ENCODE measurements at places on chromosomes 1 and 21.

GRCh38 chr1:87242445-87243185 is 86.1 kb upstream of the LMO4 start:
- DNase-seq, result no peak

DNA sequence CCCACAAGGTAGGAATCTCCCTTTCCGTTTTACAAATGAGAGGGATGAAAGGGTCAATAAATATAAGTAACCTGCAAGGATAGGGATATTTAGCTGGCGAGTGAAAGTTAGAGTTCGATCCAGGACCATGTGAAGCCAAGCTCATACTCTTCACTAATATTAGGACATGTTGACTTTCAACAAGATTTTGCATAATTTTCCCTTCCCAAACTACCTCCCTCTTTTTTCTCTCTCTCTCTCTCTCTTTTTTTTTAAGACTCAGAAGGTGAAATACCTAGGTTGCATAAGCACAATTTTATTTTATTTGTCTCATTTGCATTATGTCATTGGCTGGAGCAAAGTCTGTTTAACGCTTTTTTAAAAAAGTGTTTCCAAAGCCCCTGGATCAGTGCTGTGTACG is 8.1 kb upstream of the MT1HL1 start:
- DNase-seq, result no peak

- DNase-seq, result no peak
Observed at GRCh38 chr21:43719748-43720538, 1.0 kb downstream of the PDXK start.

GRCh38 chr1:30304080-30304479 is 419.3 kb downstream of the MATN1 start:
- DNase-seq, result no peak

- no peak for DNase-seq
Observed at GRCh38 chr1:42743317-42744147, 3.5 kb upstream of the CLDN19 start.

DNA sequence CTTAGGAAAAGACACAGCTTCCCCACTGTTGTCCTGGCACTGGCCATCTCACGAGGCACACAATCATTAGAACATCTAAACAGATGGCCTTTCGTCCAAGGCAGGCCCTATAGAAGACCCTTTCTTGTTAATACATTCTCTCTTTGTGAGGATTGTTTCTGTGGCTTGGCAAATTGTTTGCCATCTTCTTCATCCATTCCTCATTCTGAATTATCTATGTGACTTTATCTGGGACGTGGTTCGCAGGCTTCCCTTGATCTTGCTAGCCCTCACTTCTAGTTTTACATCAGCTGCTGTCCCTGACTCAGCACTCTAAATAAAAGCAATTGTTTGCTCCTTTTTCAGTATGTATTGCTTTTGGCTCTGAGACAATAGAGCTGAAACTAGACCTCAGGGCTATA is 101.1 kb upstream of the ZC3H11B start:
- no peak for DNase-seq

- no peak for DNase-seq
Observed at GRCh38 chr21:32437729-32438128, 25.2 kb downstream of the EVA1C start.

Measured in NCI-H1930 (cell line).